ENCODE measurements at places on chromosomes 13 and 19.

GRCh38 chr13:29140277-29140676 is 320.1 kb downstream of the MTUS2 start:
- DNase-seq: peak; percentile 45

DNA sequence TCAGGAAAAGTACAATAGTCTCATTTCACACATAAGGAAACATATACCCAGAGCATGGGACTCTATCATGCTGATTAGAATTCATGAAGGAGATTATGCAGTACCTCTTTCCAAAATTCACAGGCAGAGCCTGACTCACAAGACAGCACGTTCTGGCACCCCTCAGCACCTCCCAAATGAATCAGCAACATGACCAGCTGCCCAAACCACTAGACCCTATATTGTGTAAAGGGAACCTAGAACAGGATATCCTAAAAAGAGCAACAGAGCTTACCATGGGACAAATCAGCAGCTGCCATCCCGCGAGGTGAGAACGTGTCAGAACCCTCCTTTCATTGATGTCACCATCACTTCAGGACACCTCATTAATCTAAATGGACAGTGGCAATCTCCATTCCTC is 2.5 kb downstream of the ZNF426 start:
- no peak for DNase-seq

DNA sequence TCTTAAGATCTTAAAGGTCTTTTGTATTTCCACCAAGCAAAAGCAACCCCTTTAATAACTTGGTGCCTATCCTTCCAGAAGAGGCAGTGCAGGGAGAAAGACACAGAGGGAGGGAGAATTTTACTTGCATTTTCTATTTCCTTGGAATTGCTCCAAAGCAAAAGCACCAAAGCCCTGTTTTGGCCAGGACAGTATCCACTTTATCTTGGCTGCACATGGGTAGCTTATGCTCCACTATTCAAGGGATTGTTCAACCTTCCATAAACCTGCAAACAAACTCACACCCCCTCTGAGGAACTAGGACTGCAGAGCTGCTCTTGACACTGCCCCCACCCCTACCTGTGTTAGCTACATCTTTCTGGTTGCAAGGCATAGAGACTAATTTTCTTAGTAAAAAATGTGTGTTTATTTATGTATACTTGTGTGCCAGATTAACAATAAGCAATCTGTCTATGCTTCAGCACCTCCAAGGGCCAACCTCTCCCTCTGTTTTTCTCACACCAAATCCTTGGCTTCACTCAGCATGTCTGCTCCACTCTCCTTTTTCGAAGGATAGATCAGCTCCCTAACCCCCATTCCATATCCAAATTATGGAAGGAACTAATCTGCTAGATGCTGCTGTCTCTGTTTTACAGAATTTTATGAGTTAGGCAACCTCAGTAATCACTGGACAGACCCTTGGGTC is 68.1 kb upstream of the KLF12 start:
- no peak for DNase-seq

GRCh38 chr13:96499656-96500055 is 409.7 kb downstream of the HS6ST3 start:
- DNase-seq: peak; percentile 16

DNA sequence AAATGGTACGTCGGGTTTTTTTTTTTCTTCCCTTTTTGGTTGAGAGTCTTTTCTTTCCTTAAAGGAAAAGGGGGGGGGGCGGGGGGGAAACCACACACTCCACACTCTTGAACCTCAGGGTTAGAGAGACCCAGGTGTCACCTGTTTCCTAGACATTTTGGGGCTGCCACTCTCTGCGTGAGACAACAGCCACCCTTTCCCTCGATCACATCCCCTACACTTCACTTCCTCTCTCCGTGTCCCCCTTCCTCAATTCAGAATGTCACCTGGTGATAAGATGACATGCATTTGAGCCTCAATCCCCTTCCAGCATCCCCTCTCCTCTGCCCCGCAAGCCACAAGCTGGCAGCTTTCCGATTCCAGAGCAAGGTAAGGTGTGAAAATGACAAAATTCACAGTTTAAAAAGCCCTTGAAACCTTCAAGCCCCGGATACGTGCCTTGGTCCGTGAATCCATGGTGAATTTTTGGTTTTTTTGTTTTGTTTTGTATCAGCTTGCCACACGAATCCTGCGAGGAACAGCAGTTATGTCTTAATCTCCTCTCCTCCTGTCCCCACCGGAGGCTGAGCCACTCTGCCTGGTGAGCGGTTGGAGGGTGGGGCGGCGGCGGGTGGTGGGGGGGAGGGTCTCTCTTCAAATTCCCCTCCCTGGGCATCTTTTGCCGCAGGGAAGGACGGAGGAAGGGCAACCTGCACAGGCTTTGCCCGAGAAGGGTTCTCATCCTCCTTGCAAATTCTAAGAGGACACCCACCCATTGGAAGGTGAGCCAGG is 4.2 kb downstream of the PTPRS start:
- no peak for DNase-seq

- DNase-seq: no peak
Observed at GRCh38 chr19:11942843-11943108, 17.9 kb downstream of the ZNF700 start.

DNA sequence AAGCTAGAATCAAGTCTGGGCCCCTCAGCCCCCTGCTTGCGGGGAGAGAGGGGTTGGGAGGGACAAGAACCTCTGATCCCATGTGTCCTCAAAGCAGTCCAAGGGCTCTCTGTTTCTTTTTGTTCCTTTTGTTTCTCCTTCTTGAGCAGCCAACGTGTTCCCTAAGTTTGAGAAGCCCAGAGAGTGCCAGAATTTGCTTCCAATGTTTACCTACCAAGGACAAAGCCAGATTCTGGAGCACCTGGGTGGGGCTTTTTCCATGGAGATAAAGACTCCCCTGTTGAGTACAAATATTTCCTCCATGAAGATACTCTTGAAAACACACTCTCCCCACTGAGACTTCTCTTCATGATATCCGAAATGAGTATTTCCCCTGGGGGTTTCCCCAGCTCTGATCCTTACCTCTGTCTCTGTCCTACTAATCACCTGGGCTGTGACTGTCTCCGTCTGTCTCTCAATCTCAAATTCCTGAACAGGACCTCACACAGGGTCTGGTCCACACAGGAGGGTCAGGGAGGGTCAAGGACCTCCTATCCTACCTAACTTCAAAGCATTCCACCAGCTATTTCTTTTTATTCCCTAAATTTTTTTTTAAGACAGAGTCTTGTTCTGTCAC is 27.4 kb downstream of the CD177 start:
- no peak for DNase-seq

DNA sequence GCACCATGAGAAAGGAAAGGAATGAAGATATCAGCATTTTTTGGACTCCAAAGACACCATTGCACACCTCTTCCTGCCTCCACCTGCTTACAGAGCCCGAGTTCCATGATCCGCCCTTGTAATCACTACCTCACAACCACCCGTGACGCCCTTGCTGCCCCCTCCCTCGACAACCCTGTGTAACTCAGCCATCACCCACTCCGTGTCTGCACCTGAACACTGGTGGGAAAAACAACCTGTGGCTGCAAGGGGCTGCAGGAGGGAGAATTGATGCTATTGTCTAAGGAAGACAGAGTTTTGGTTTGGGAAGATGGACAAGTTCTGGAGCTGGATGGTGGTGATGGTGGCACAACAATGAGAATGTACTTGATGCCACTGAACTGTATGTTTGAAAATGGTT is 27.0 kb downstream of the ZIC5 start:
- DNase-seq: no peak

- no peak for DNase-seq
Observed at GRCh38 chr13:97648881-97649224, 214.9 kb downstream of the RAP2A start.

- DNase-seq: peak; percentile 61
Observed at GRCh38 chr13:39776439-39776838, 121.0 kb downstream of the COG6 start.

DNA sequence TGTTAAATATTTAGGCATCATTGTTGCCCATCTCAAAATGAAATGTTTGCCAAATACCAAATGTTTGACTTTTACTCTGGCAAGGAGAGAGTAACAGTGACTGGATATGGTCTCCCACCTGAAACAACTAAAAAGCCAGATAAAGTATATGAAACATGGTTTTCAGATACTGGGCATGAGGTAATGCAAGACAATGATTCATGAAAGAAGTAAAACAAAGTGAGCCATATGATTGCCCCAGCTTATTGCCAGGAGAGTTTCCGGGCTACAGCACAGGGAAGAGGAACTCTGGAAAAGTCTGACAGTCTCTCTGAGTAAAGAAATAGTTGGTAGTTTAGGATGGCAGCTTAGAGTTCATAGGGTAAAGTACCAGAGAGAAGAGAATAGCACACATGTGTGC is 354.6 kb downstream of the DNAJC15 start:
- no peak for DNase-seq
